MCF 10A (cell line): ENCODE measurements at places on chromosomes 1 and 21. TPM values are rescaled to one million over a fixed set of nuclear protein-coding genes. Genes with fewer than 3 reads are reported as not detected.

- DNase-seq, result no peak
- no peaks in the 10 kb centered on the region for H3K4me1 ChIP-seq
- no peaks in the 10 kb centered on the region for H3K27me3 ChIP-seq
- H3K36me3 ChIP-seq, result peaks cover 39% of the 10 kb centered on the region
- H3K27ac ChIP-seq, result no peak overlapping the region
- H3K4me3 ChIP-seq, result no peak overlapping the region
These were observed 31.8 kb upstream of the MYBPHL start for GRCh38 chr1:109338608-109339007.

ORC1 gene
- 1.8 and 2.7 TPM in 2 replicates for total RNA-seq

GRCh38 chr1:1101503-1101902 lies 14.4 kb downstream of the C1orf159 start:
- no peak overlapping the region for H3K4me3 ChIP-seq
- no peaks in the 10 kb centered on the region for H3K27me3 ChIP-seq
- DNase-seq, result no peak

TTC22 gene
- 3.0 and 3.1 TPM in 2 replicates for total RNA-seq

SPATA1 gene
- total RNA-seq, result 1.0 and 1.2 TPM in 2 replicates
